ENCODE measurements at places on chromosomes 6 and 20.

- no peak for DNase-seq
Observed at GRCh38 chr6:112780498-112781096, 433.5 kb downstream of the RFPL4B start.

- DNase-seq = no peak
Observed at GRCh38 chr20:59456342-59457279, 147.7 kb upstream of the PHACTR3 start.

GRCh38 chr6:79622364-79622763 is 8.8 kb upstream of the SH3BGRL2 start:
- no peak for DNase-seq

- DNase-seq = no peak
Observed at GRCh38 chr20:4635781-4636180, 85.9 kb upstream of the PRND start.

- DNase-seq = no peak
Observed at GRCh38 chr6:167356874-167357273, 32.0 kb downstream of the TTLL2 start.

DNA sequence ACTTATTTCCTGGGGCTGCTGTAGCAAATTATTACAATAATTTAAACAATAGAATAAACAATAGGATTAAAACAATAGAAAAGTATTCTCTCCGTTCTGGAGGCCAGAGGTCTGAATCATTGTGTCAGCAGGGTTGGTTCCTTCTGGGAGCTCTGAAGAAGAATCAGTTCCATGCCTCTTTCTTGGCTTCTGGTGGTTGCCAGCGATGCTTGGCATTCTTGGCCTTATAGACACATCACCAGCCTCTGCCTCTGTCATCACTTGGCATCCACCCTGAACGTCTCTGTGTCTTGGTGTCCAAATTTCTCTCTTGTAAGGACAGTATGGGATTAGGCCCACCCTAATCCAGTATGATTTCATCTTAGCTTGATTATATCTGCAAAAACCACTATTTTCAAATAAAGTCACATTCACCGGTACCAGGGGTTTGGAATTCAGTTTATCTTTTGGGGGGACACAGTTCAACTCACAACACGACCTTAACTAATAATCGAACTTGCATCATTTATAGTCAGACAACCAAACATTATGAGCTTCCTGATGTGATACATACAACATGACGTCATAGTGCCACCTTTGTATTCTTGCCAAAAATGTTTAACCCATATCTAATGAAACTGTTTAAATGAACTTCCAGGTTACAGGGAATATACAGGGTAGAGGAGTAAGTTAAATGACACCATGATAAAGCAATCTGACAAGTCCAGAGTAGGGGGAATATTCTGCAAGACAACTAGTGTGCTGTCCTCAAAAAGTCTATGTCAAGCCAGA is 84.7 kb upstream of the RNF24 start:
- no peak for DNase-seq

DNA sequence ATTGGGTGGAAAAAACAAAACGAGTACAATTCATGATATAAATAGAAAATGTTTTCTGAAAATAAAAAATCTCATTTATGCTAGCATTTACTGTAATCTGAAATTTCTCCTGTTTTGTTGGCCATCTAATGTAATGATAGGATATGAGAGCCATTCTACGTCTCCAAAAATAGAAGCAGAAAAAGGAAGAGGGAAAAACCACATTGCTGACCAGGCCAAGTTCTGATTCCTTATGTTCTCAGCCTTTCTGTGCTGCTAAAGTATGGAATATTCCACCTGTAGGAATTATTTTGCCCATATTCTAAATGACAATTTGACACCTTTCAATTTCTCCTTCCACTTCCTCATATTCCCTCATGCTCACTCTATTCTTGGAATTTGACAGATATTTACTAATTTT is 110.2 kb downstream of the TBXT start:
- no peak for DNase-seq

DNA sequence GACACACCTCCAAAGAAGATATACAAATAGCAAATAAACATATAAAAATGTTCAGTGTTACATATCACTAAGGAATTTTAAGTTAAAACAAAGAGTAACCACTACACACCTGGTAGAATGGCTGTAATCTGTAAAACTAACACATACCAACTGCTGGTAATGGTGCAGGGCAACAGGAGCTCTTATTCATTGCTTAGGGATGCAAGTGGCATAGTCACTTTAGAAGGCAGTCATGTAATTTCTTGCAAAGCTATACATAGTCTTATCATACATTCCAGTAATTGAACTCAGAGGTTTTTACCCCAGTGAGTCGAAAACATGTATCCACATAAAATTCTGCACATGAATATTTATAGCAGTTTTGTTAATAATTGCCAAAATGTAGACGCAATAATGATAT is 906.8 kb upstream of the CITED2 start:
- DNase-seq = no peak

DNA sequence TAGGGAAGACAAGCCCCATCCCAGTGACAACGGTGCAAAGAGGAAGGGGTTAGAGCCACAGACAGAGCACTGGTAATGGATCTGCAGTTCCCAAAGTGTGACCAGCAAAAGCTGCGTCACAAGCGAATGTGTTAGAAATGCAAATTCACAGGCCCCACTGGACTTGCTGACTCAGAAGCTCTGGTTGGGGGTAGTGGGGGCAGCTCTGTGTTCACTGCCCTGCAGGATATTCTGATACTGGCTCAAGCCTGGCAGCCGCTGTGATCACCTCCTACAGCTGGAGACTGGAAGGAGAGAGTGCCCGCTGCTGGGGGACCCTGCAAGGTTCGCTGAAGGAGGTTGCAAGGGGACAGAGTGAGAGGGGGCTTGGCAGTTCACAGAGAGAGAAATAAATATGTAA is 179.7 kb upstream of the CDH4 start:
- DNase-seq = no peak

DNA sequence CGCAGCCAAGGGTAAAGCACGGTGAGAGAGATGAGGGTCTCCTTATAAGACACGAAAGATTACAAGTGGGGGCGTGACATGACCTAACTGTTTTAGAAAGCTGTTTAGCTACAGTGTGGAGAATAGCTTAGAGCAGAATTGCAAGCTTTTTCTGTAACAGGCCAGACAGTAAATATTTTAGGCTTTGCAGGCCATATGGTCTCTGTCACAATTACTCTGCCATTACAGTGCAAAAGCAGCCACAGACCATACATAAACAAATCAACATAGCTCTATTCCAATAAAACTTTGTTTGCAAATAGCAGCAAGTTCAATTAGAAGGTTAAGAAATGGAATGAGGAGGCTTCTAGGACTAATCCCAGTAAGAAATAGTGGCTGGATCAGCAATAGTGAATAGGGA is 16.8 kb downstream of the PGM3 start:
- DNase-seq = no peak

DNA sequence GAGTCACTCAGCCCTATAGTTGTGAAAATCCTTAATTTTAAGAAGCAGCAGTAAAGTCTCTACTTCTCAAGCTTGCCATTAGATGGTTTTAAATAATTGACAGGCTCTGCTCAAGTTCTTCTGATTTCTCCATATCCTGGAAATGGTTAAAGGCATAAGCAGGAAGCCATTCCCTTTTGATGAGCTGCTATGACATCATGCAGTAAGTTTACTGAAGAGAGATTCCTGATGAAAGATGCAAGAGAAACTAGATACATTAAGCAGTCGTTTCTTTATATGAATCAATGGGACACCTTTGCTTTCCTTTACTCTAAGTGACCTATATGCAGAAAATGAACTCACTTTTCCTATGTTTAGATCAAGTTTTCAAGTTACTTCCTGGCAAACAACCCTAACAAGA is 9.8 kb downstream of the POPDC3 start:
- DNase-seq = no peak

- DNase-seq = no peak
Observed at GRCh38 chr6:150712505-150713252, 113.0 kb downstream of the PLEKHG1 start.

DNA sequence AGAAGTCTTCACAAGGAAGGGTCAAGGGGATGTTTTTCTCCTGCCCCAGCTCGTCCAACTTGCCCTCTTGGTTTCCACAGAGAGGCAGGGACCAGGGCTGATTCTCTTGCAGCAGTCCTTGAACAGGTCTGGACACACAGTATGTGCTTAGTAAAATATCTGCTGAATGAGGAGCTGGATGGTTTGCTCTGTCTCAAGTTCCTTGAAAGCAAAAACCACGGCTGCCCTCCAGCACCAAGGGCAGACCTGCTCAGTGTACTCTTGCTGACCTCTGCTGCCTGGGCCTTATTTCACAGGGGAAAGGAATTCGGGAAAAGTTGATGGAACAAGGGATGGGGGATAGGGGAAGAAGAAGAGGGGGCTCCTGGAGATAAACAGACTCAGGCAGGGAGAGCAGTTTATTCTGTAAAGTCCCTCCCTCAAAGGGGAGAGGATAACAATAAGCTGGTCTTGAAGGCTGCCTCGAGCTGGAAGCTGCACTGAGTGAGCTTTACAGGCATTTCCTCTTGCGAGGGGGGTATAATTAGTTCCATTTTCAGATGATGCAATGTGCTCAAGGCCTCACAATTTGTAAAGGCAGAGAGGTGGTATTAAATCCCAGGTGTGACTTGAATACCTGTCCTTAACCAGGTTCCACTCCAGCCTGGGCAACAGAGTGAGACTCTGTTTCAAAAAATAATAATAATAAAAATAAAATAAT is 10.3 kb downstream of the KCNK5 start:
- DNase-seq = no peak

DNA sequence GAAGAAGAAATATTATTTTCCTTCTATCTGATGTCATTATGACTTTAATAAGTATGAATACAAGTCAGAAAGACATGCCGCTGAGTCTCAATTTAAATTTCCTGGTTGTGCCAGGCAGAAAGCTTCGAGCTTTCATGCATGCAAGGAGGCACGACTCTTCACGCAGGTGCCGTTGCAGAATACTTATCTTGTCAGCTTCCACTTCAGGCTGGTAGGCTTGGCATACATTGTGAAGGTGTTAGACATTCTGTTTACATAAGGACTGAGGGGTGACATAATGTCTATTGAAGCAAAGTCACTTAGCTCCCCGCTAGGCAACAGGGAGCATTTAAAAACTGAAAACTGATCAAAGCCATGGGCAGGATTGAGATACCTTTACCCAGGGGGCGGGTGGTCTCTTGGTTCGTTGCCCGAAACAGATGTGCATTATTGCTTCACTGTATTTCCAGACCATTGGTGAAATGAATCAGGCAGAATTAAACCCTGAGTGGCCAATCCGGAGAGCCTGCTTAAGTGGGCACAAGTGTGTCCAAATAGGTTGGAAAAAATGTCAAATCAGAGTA is 16.4 kb downstream of the BMP6 start:
- DNase-seq = no peak

GRCh38 chr6:35731414-35731735 is 5.5 kb upstream of the ARMC12 start:
- DNase-seq = peak; percentile 82

DNA sequence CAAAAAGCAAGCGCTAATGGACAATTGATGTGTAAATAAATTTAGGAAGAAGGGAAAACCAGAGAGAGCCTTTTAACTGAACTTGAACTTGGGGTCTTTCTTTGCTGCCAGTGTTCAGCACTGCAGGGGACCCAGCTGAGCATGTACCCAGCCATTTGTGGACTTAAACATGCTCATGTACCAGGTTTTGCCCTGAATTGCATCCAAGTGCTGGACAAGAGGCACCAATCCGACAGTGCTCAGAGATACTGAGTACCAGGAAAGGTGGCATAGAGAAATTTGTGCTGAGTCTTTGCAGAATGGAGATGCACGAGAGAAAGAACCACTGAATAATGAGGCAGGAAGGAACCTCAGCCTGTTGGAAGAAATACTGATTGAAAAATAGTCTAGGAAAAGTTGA is 16.0 kb downstream of the AKAP12 start:
- no peak for DNase-seq

GRCh38 chr6:144351379-144352127 is 66.4 kb downstream of the UTRN start:
- DNase-seq = no peak

Data from activated naive CD8-positive, alpha-beta T cell treated with anti-CD3 and anti-CD28 coated beads, Interleukin-2, amount 50 U/mL, for 16 hours (primary cell).